ENCODE measurements at places on chromosomes 2 and 18.

DNA sequence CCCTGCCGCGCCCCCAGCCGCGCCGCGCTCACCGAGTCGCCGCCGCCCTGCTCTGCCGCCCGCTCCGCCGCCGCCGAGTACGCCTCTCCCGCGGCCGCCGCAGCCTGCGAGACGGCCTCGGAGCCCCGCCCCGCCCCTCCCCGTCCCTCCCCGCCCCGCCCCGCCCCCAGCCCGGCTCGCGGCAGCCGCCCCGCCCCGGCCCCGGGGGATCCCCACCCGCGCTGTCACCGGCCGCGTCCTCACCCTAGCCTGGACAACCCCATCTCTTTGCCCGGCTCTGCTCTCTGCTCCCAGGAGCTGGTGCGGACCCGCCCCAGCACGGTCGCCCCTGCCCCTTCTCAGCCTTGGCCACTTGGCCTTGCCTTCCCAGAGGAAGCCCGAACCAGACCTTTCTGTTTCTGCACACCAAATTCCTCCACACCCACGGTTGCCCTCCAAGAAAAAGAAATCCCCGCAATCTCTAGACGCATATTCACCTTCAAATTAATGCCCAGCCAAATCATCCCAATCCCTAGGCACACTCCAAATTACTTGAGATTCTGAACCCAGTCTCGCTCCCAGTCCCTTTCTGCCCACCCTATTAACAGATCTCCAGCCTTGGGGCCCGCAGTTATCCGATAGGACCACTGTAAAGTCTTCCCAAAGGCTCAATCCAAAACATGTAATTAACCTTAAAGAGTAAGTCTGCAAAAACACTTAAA is at the start of gene CYRIA:
Gene CYRIA, minus strand, starts transcription at position 87 of the 701 bp plus-strand sequence. CDS start 77,715 bp downstream, outside the sequence.
- H3K27me3 ChIP-seq: peaks cover 19% of the 10 kb centered on the region
- peaks cover 20% of the 10 kb centered on the region for H3K4me1 ChIP-seq
- H3K4me3 ChIP-seq: peak within 1 kb of the TSS; percentile 74
- peak within 1 kb of the TSS; percentile 4 for H3K27ac ChIP-seq
- DNase-seq: no peak

GRCh38 chr18:29378651-29379136 is 1201.8 kb upstream of the CDH2 start:
- H3K27ac ChIP-seq: no peak overlapping the region
- no peak for DNase-seq
- H3K4me1 ChIP-seq: no peaks in the 10 kb centered on the region
- H3K36me3 ChIP-seq: no peaks in the 10 kb centered on the region
- no peaks in the 10 kb centered on the region for H3K27me3 ChIP-seq

GRCh38 chr2:52536929-52537460 is 1230.6 kb upstream of the CHAC2 start:
- no peaks in the 10 kb centered on the region for H3K36me3 ChIP-seq
- H3K4me1 ChIP-seq: peaks cover 15% of the 10 kb centered on the region
- peak overlapping the region; percentile 23 for H3K27ac ChIP-seq

DNA sequence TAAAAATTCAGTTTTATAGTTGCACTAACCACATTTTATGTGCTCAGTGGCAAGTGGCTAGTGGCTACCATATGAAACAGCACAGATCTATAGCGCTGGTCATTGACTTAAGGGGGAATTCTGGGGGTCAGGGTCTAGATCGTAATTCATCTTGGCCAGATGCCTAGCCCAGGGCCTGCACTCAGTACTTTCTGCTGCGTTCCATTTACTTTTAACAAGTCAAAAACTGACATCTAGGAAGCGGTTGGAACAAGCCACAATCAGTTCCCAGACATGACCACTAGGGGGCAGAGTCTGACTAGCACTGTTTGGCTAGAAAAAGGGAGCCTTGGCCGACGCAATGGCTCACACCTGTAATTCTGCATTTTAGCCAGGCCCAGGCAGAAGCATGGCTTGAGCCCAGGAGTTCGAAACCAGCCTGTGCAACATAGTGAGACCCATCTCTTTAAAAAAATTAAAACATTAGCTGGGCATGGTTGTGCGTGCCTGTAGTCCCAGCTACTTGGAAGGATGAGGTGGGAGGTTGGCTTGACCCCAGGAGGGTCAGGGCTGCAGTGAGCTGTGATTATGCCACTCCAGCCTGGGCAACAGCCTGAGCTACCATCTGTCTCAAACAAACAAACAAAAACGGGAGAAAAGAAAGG is 9.0 kb upstream of the TMBIM1 start:
- H3K36me3 ChIP-seq: no peaks in the 10 kb centered on the region
- peak; percentile 82 for DNase-seq
- H3K27ac ChIP-seq: no peak overlapping the region
- H3K4me3 ChIP-seq: no peak overlapping the region
- H3K4me1 ChIP-seq: peaks cover 4% of the 10 kb centered on the region

DNA sequence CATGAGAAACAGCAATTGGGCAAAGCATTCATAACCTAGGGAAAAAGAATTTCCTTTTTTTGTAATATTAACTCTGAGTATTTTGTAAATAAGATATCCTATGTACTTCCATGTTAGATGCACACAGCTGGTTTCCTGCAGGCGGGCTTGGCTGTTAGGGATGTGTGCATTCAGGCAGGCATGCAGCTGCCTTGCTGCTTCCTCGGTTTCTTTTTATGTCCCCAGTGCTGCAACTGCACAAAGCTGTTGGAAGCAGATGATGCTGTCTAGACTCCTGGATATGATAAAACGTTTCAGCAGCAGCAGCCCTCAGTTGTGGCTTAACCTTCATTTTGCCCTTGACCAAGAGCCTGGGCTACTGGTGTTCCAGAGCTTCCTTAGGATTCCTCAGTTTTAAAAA is 89.4 kb upstream of the EML6 start:
- H3K27me3 ChIP-seq: no peaks in the 10 kb centered on the region
- no peak overlapping the region for H3K4me3 ChIP-seq
- H3K36me3 ChIP-seq: peaks cover 44% of the 10 kb centered on the region
- no peak overlapping the region for H3K27ac ChIP-seq
- DNase-seq: no peak

GRCh38 chr2:151423760-151424159 is 14.1 kb downstream of the RIF1 start:
- no peak for DNase-seq
- H3K36me3 ChIP-seq: peaks cover 30% of the 10 kb centered on the region
- no peaks in the 10 kb centered on the region for H3K4me1 ChIP-seq
- no peak overlapping the region for H3K27ac ChIP-seq
- H3K4me3 ChIP-seq: no peak overlapping the region

GRCh38 chr2:38978296-38978903 is 88.7 kb downstream of the ARHGEF33 start:
- H3K27me3 ChIP-seq: no peaks in the 10 kb centered on the region
- H3K4me3 ChIP-seq: no peak overlapping the region
- no peak overlapping the region for H3K27ac ChIP-seq
- peaks cover 3% of the 10 kb centered on the region for H3K36me3 ChIP-seq

- peak; percentile 75 for DNase-seq
- peak within 1 kb of the TSS; percentile 97 for H3K27ac ChIP-seq
- peak within 1 kb of the TSS; percentile 77 for H3K4me3 ChIP-seq
- no peaks in the 10 kb centered on the region for H3K27me3 ChIP-seq
- no peaks in the 10 kb centered on the region for H3K4me1 ChIP-seq
- H3K36me3 ChIP-seq: no peaks in the 10 kb centered on the region
Observed at GRCh38 chr2:188291617-188292347, at the start of gene GULP1. GULP1 (plus strand) TSS chr2:188291874; CDS start chr2:188477703, 185,829 bp downstream.

DNA sequence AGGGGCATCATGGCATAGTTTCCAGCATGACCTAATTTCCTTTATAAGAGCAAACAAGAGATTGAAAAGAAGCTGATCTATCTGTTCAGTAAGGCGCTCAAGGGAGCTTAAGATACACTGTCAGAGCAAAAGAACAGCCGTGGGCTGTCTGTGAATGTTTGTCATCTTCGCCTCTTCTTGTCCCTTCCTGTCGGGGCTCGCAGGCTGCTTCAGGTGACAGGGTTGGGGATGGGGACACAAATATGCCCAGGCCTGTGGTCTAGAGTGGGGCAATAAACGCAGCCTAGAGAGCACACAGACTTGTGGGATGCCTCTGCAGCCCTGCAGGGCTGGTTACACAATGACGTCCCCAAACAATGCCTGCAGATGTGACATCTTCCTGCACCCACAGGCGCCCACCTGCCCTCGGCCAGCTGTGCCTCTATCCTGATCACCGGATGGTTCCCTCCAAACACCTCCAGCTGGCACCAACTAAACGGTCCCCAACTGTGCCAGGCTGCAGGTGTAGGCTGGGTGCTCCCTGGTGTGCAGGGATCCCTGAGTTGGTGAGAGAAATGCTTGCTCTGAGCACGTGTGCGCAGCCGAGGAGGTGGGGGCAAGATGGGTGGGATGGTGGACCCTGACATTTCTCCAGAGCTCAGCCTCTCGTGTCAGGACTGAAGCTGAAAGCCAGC is 72.8 kb downstream of the EDAR start:
- DNase-seq: no peak
- peaks cover 54% of the 10 kb centered on the region for H3K27me3 ChIP-seq
- H3K4me3 ChIP-seq: no peak overlapping the region
- no peaks in the 10 kb centered on the region for H3K36me3 ChIP-seq

GRCh38 chr2:16152071-16152927 is 211.9 kb downstream of the MYCN start:
- DNase-seq: no peak
- no peak overlapping the region for H3K27ac ChIP-seq
- no peak overlapping the region for H3K4me3 ChIP-seq
- no peaks in the 10 kb centered on the region for H3K27me3 ChIP-seq
- H3K4me1 ChIP-seq: no peaks in the 10 kb centered on the region
- H3K36me3 ChIP-seq: no peaks in the 10 kb centered on the region

GRCh38 chr2:98749066-98749450 is 18.1 kb upstream of the MGAT4A start:
- H3K4me3 ChIP-seq: no peak overlapping the region
- no peaks in the 10 kb centered on the region for H3K4me1 ChIP-seq
- H3K36me3 ChIP-seq: no peaks in the 10 kb centered on the region
- DNase-seq: no peak

GRCh38 chr18:48827291-48828193 is 123.2 kb downstream of the SMAD7 start:
- DNase-seq: peak; percentile 73
- peaks cover 27% of the 10 kb centered on the region for H3K4me1 ChIP-seq
- peak overlapping the region; percentile 34 for H3K27ac ChIP-seq
- H3K36me3 ChIP-seq: peaks cover 6% of the 10 kb centered on the region
- H3K4me3 ChIP-seq: no peak overlapping the region

GRCh38 chr2:218979846-218980734 is 4.9 kb downstream of the FEV start:
- peak; percentile 65 for DNase-seq
- H3K36me3 ChIP-seq: no peaks in the 10 kb centered on the region
- H3K27ac ChIP-seq: no peak overlapping the region
- peaks cover 74% of the 10 kb centered on the region for H3K27me3 ChIP-seq

- no peak for DNase-seq
- peaks cover 3% of the 10 kb centered on the region for H3K27me3 ChIP-seq
- H3K4me3 ChIP-seq: no peak overlapping the region
- no peak overlapping the region for H3K27ac ChIP-seq
- H3K4me1 ChIP-seq: peaks cover 13% of the 10 kb centered on the region
- no peaks in the 10 kb centered on the region for H3K36me3 ChIP-seq
Observed at GRCh38 chr18:8367217-8367988, 241.8 kb upstream of the RAB12 start.

DNA sequence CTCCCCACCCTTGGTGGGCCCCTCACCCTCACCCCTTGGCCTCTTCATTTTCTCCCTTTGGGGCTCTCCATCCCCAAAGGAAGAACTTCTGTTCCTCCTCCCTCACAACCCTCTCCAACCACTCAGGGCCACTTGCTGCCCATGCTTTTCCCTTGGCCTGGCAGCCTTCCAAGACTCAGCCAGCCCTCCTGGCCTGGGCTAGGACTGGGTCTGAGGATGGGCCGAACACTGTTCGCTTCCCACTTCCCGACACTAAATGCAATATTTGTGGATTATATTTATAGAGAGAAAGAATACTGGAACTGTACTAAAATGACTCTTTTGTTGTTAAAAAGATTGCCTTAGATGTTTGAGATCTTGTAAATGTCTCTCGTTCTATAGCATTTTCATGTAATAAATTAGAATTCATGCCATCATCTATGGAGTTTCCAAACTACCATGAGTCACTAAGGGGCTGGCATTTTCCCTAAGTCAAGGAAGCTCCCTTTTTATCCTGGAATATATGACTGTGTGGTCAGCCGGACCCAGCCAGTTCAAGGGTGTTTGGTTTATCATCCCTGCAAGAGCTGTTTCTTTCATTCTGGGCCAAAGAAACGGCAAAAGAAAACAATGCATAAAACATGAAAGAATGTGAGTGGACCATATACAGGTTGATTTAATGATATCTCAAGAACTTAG is 3.8 kb downstream of the CXCR2 start:
- H3K4me1 ChIP-seq: no peaks in the 10 kb centered on the region
- peak; percentile 23 for DNase-seq
- no peaks in the 10 kb centered on the region for H3K36me3 ChIP-seq
- H3K27ac ChIP-seq: no peak overlapping the region
- H3K27me3 ChIP-seq: peaks cover 67% of the 10 kb centered on the region
